GM23248 (cell line): ENCODE measurements at places on chromosomes 16 and 17.

GRCh38 chr17:59371416-59372100 is 40.1 kb downstream of the YPEL2 start:
- peak overlapping the region; percentile 96 for H3K27ac ChIP-seq
- H3K4me3 ChIP-seq = no peak overlapping the region; the same call in 1 of the 2 replicates
- peak; percentile 72 for DNase-seq
- no peaks in the 10 kb centered on the region for H3K36me3 ChIP-seq
- peaks cover 86% of the 10 kb centered on the region for H3K4me1 ChIP-seq
- H3K27me3 ChIP-seq = no peaks in the 10 kb centered on the region

GRCh38 chr17:18921912-18922451 is 30.0 kb upstream of the SLC5A10 start:
- no peaks in the 10 kb centered on the region for H3K36me3 ChIP-seq
- no peak overlapping the region for H3K27ac ChIP-seq
- H3K4me1 ChIP-seq = peaks cover 19% of the 10 kb centered on the region
- no peaks in the 10 kb centered on the region for H3K27me3 ChIP-seq
- no peak for DNase-seq
- H3K4me3 ChIP-seq = no peak overlapping the region

GRCh38 chr17:15112846-15113617 is 152.1 kb downstream of the PMP22 start:
- no peak overlapping the region for H3K4me3 ChIP-seq
- peak; percentile 53 for DNase-seq
- no peaks in the 10 kb centered on the region for H3K36me3 ChIP-seq

DNA sequence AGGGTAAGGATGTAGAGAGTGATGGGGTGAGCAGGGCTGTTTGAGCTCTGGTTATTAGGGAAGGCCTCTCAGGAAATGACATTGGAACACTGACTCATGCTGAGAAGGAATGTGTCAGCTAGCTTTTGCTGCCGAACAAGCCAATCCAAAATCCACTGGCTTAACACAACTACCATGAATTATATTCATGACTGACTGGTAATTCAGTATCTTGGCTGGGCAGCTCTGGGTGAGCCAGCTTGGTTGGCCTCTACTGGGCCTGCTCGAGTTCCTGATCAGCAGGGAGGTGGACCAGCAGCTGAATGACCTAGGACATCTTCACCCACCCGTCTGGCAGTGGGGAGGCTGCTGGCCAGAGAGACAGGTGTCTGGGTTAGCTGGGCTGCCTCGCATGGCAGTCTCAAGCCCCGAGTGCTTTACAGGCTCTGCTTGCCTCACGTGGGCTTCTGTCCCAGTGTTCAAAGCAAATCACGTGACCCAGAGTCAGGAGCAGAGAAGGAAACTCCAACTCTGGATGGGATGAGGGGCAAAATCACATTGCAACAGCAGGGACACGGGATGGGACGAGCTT is 209.4 kb downstream of the KATNIP start:
- H3K4me3 ChIP-seq = no peak overlapping the region
- H3K27me3 ChIP-seq = no peaks in the 10 kb centered on the region
- peak; percentile 72 for DNase-seq
- peak overlapping the region; percentile 36 for H3K27ac ChIP-seq
- H3K4me1 ChIP-seq = peaks cover 8% of the 10 kb centered on the region

GRCh38 chr16:23640615-23640930 is 537 bp downstream of the PALB2 start:
- DNase-seq = peak; percentile 32
- peak overlapping the region; percentile 60 for H3K27ac ChIP-seq
- H3K27me3 ChIP-seq = no peaks in the 10 kb centered on the region
- H3K4me3 ChIP-seq = peak overlapping the region; percentile 99
- H3K4me1 ChIP-seq = peaks cover 7% of the 10 kb centered on the region; the same call in 1 of the 2 replicates

- no peaks in the 10 kb centered on the region; the same call in 1 of the 2 replicates for H3K36me3 ChIP-seq
- DNase-seq = no peak
- peaks cover 11% of the 10 kb centered on the region for H3K4me1 ChIP-seq
- H3K27me3 ChIP-seq = no peaks in the 10 kb centered on the region
Observed at GRCh38 chr16:11073407-11073999, 129.1 kb downstream of the CLEC16A start.

DNA sequence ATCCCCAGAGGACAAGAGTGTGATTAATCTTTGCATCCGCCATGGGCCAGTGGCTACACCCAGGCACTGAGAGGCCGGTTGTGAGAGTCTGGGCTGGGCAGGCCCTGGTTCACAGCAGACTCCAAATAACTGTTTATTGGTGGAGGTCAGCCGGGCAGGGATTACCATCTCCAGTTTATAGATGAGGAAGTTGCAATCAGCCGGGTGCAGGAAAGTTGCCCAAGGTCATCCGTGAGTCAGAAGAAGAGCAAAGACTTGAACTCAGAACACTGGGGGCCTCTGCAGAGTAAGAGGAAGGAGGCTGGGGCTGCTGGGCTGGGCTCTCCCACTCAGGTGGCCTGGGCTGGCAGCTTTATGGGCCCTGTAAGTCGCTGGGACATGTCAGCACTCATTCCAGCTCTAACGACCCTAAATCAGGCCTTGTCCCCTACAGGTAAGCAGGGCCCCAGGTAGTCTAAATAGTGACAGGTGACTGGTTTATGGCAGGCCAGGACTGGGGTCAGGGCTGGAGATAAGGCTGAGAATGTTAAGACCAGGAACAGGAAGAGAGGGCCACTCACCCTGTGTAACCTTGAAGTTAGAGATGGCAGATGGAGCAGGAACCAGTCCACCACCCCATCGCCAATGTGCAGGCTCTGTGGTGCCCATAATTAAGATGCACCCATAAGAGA is 2.1 kb upstream of the CA4 start:
- no peaks in the 10 kb centered on the region for H3K36me3 ChIP-seq
- H3K27ac ChIP-seq = no peak overlapping the region
- H3K4me1 ChIP-seq = peaks cover 6% of the 10 kb centered on the region
- peaks cover 46% of the 10 kb centered on the region for H3K27me3 ChIP-seq

- H3K36me3 ChIP-seq = 0 out of 2 replicates have a peak, but pooled peaks cover 7% of the 10 kb centered on the region
- no peaks in the 10 kb centered on the region for H3K27me3 ChIP-seq
- peak overlapping the region; percentile 62 for H3K27ac ChIP-seq
- DNase-seq = peak; percentile 65
- H3K4me3 ChIP-seq = peak overlapping the region; percentile 84
- peaks cover 12% of the 10 kb centered on the region; the same call in 1 of the 2 replicates for H3K4me1 ChIP-seq
Observed at GRCh38 chr17:1484676-1485422, 7.6 kb downstream of the MYO1C start.

- 0 out of 2 replicates have a peak, but pooled peaks cover 1% of the 10 kb centered on the region for H3K4me1 ChIP-seq
- no peak for DNase-seq
- no peak overlapping the region for H3K4me3 ChIP-seq
- H3K27me3 ChIP-seq = no peaks in the 10 kb centered on the region
Observed at GRCh38 chr16:3966681-3967080, 86.2 kb upstream of the CREBBP start.

DNA sequence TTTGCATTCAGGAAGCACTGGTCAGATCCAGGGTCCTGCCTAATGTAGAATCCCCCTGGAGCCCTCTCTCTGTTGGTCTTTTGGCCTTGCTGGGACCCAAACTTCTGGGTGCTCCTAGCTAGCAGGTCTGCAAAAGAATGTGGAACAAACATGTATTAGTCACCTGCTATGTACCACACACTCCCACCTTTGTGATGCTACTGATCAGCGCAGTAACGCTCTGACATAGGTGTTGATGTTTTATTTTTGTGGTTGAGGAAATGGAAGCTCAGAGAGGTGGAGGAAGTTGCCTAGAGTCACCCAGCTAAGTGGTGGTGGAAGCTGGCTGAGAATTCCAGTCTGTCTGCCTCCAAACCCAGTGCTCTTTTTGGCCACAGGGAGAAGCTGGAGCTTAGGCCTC is 35.8 kb upstream of the LGALS9 start:
- no peak overlapping the region for H3K4me3 ChIP-seq
- H3K4me1 ChIP-seq = no peaks in the 10 kb centered on the region
- H3K36me3 ChIP-seq = no peaks in the 10 kb centered on the region
- DNase-seq = no peak

- no peak for DNase-seq
- no peaks in the 10 kb centered on the region for H3K4me1 ChIP-seq
- H3K27me3 ChIP-seq = peaks cover 12% of the 10 kb centered on the region; the same call in 1 of the 2 replicates
Observed at GRCh38 chr16:1141716-1142115, 11.2 kb upstream of the CACNA1H start.

GRCh38 chr17:4483012-4483840 is 15.5 kb upstream of the SPNS2 start:
- H3K4me1 ChIP-seq = no peaks in the 10 kb centered on the region
- no peak for DNase-seq
- no peak overlapping the region for H3K27ac ChIP-seq

GRCh38 chr16:28064706-28065249 is 1.3 kb upstream of the GSG1L start:
- no peak overlapping the region for H3K27ac ChIP-seq
- no peak overlapping the region for H3K4me3 ChIP-seq
- H3K27me3 ChIP-seq = peaks cover 59% of the 10 kb centered on the region
- no peak for DNase-seq
- no peaks in the 10 kb centered on the region for H3K36me3 ChIP-seq

DNA sequence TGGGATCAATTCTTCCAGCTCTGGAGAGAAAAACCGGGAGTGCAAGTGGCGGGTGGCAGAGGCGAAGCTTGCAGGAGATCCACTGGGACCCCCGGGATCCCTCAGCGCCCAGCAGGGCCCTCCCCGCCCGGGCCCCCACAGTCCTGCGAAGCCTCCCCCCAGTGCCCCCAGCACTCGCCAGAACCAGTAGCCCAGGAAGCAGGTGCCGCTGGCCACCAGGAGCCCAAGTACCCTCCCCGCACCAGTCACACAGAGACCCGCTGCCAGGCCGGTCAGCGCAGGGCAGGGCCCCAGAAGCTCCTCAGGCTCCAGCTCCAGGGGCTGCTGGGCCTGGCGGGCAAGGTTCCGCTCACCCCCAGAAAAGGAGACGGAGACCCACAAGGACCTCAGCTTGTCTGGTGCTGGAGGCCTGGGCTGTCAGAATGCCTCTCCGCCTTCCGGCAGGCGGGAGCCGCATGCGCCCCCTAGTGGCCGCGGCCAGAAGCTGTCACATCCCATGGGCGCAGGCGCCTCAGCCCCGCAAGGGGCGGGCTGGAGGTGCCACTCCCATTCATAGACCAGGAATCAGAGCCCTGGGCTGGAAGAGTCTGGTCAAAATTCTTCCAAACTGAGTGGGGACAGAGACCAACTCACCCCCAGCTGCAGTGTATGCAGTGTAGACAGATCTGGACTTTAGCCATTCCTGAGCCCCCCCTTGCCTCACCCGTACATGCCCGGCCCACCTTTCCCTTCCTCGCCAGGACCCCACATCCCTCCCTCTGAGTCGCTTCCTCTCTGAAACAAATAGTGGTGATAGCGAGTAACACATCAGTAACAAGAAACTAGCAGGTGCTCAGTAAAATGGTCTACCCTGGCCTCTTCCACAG is 1002.3 kb downstream of the KCNJ18 start:
- no peak overlapping the region for H3K27ac ChIP-seq
- no peaks in the 10 kb centered on the region for H3K27me3 ChIP-seq
- no peak overlapping the region for H3K4me3 ChIP-seq
- H3K36me3 ChIP-seq = no peaks in the 10 kb centered on the region
- no peak for DNase-seq

DNA sequence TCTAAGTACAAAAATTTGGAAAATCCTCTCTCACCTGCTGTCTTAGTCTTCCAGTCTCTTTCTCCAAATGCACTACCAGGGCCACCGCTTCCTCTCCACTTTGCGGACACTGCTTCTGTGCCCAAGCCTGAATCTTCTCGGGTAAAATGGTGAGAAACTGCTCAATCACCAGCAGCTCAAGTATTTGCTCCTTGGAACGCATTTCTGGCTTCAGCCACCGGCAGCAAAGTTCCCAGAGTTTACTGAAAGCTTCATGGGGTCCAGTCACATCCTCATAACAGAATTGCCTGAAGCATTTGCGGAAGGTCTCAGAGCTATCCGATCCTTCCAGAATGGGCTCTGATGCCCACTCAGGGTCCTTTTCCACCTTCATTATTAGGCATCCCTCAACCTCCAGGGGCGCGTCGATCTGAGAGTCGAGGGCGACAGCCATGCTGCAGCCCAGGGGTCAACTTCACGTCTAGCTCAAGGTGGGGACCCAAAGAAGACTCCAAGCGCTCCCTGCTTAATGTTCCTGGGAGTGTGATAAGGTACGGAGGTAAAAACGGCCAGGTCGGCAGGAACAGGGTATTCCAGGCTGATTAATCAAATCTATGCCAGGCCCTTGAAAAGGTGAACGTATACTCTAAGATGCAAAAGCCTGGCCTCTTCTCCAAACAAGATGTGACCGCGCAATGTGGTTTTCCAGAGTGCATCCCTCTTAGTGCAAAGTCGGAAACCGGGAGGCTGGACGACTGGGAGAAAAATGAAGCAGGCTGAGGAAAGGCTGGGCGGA is 763 bp downstream of the ZKSCAN2 start:
- H3K4me1 ChIP-seq = peaks cover 22% of the 10 kb centered on the region
- H3K27ac ChIP-seq = peak overlapping the region; percentile 84
- H3K36me3 ChIP-seq = 0 out of 2 replicates have a peak, but pooled peaks cover 2% of the 10 kb centered on the region
- no peaks in the 10 kb centered on the region for H3K27me3 ChIP-seq
- peak overlapping the region; percentile 83 for H3K4me3 ChIP-seq

- H3K27ac ChIP-seq = no peak overlapping the region
- DNase-seq = no peak
- no peak overlapping the region for H3K4me3 ChIP-seq
- H3K4me1 ChIP-seq = no peaks in the 10 kb centered on the region
Observed at GRCh38 chr17:82745524-82745923, 6.3 kb upstream of the TBCD start.

- no peaks in the 10 kb centered on the region for H3K36me3 ChIP-seq
- no peaks in the 10 kb centered on the region for H3K27me3 ChIP-seq
- H3K4me3 ChIP-seq = no peak overlapping the region
- H3K27ac ChIP-seq = no peak overlapping the region
- no peaks in the 10 kb centered on the region for H3K4me1 ChIP-seq
Observed at GRCh38 chr16:30342751-30343490, 12.2 kb downstream of the CD2BP2 start.

- no peak overlapping the region for H3K27ac ChIP-seq
- H3K4me3 ChIP-seq = no peak overlapping the region
- H3K36me3 ChIP-seq = no peaks in the 10 kb centered on the region
- no peak for DNase-seq
- H3K27me3 ChIP-seq = no peaks in the 10 kb centered on the region; the same call in 1 of the 2 replicates
- H3K4me1 ChIP-seq = peaks cover 9% of the 10 kb centered on the region
Observed at GRCh38 chr17:43558805-43559160, 12.6 kb upstream of the ETV4 start.

- H3K4me1 ChIP-seq = no peaks in the 10 kb centered on the region
- H3K4me3 ChIP-seq = no peak overlapping the region
- DNase-seq = peak; percentile 6
- no peaks in the 10 kb centered on the region for H3K36me3 ChIP-seq
- H3K27me3 ChIP-seq = no peaks in the 10 kb centered on the region
Observed at GRCh38 chr17:70863436-70864248, 694.3 kb downstream of the KCNJ2 start.
